ENCODE measurements at places on chromosomes 2 and 18. TPM values are rescaled to one million over a fixed set of nuclear protein-coding genes. Genes with fewer than 3 reads are reported as not detected.

GAD1 gene
- 0.14 TPM for total RNA-seq

MC2R gene
- not detected for total RNA-seq

CCDC74A gene
- 5.6 TPM for total RNA-seq

ANKRD12 gene
- total RNA-seq: 28.4 TPM

TUBA4B gene
- not detected for total RNA-seq

INPP1 gene
- total RNA-seq: 31.0 TPM

CCDC148 gene
- total RNA-seq: 0.27 TPM

M1AP gene
- total RNA-seq: not detected
